NCI-H1694 (cell line): ENCODE measurements at places on chromosomes 5 and 9.

DNA sequence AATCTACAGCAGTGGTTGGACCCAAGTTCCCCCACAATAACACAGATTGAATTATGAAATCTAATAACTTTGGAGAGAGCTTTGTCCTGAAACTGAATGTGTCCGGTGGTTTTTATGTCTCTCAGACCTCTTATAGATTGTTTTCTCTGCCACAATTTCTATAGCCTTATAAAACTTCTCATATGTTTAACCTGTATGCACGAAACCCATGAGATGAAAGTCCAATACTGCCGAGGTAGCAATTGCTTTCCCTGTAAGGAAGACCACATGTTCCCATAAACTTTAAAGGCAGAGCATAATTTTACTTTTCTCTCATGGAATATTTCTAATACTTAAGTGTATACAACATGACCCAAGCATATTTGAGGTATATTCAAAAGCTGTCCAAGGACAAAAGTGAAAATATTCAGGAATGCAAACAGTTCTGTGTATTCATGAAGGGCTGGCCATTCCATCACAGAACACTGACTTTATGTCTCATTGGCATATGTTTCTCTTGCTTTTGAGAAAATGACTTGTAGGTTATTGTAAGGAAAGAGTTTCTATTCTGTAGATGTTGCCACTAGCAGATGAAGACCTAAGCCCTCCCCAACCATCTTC, 94.4 kb upstream of the TLE4 start:
- no peak for DNase-seq

DNA sequence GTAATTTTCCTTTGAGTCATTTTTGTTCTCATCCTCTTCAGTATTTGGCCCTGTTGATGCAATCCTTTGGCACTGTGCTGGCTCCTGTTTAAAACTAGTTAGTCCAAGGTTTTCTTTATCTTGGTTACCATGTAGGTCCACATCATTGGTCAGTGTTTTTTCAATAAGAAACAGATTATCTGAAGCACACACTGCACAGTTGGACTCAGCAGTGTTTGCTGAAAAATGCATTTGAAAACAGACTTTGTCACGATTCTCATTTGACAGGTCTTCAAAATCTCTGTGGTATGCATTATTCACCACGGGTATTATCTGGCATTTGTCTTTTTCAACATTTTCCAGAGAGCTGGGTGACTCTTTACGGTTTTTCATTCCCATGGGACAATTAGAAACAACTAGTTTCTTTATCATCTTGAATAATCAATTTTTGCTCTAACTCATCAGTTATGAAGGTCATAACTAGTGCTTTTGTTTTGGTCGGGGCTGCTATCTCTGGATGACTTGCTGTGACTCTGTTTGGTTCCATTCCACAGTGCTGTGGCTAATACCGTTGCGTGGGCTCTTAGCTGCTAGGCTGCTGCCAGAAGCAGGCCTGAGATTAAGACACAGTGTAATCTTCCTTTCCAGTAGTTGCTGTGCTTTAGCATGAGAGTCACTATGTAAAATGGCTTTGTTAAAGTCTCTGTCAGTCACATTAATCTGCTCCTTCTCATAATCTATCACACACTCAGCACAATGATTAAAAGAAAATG, 36.2 kb downstream of the NUDT12 start:
- no peak for DNase-seq

- no peak for DNase-seq
These were observed 87.6 kb upstream of the ARAP3 start for GRCh38 chr5:141769671-141770070.

DNA sequence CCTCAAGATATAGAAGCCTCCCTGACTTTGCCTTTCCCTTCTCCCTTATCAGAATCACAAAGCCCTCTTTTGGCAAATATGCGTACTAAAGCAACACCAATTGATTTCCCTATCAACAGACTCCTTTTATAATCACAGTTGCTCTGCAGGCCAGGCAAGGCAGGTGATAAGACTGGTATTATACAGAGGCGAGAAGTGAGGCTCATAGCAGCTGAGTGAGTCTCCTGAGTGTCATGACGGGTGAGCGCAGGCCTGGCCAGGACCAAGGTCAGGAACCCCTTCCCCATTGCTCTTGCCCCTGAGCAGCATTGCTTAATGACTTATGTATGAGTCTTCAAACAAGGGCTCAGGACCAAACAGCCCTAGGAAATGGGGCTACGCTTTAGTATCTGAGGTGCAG, 70.8 kb downstream of the FBXO38 start:
- no peak for DNase-seq

DNA sequence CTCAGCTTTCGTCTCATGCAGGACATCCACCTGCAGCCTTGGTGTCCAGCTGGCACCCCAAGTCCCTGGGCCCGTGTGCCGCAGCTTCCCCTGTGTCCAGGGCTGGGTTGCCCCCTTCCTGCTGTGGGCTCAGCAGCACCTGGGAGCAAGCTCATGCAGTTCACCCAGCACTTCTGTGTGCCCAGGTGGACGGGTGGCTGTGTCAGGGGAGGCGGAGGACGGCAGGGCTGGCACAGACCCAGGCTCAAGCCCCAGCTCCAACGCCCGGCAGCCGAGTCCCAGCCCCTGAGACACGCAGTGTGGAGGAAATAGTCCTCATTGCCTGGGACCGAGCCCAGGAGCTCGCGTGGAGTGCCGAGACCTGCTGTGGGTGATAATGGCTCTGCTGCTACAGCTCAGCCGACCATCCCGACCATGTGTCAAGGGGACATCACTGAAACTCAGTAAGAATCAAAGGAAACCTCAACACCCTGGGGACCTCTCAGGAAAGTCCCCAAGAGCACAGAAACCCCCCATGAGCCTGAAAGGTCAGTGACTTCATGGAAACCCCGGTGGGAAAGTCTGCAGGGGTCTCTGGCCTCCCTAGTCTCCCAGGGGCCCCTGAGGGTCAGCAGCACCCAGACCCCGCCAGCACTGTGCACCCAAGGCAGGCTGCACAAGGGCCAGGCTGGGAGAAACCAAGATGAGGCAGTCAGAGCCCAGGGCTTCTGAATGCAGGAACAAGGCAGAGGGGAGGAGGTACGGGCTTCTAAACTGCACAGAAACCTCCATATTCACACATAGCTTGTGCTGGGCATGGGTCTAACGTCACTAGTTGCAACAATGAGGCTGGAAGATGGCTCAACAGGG, 38.8 kb downstream of the LPCAT1 start:
- DNase-seq, result no peak

DNA sequence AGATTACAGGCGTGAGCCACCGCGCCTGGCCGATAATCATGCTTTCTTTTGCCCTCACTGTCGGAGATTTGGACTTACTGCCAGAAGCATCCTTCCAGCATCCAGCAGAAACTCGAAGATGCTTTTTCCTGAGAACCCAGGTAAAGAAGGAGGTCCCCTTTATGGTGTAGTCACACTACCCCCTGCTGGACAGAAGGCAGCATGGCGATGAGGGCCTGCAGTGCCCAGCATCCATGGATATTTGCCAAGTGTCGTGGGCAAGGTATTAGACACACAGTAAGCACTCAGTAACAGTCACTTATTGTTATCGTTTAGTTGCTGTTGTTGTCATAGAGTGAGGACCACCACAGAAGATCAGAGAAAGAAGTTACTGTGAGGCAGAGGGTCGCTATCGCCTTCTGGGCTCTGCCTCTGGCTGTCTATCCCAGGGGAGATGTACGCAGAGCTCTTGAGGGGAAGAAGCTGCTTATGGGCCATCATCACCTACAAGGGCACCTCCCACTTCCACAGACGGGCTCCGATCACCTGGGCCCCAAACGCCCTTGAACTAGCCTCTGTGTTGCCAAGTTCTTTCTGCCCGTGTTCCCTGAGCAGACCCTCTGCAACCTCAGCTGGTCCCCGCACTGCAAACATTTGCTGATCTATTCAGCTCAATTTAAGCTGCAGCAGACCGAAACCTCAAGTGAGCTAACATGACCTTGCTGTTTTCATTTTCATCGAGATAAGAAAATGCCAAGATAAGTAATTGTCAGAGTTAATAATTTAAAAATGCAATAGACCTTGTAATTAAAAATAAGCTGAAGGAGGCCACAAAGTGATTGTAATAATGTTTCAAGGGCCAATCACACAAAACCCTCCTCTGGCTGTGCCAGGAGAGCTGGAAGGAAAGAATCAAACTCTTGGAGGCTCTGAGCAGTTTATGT, 23.9 kb downstream of the C5orf15 start:
- peak; percentile 17 for DNase-seq

DNA sequence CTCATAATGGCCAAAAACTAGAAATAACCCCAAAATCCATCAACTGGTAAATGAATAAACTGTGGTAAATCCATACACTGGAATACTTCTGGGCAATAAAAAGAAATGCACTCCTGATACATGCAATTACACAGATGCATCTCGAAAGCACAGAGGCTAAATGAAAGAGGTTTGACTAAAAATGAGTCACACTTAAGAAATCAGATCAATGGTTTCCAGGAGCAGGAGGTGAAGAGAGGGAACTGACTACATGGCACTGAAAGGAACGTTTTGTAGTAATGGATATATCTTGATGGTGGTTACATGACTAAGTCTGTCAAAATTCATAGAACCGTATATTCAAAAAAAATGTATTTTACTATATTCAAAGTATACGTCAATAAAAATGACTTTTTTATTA, 42.4 kb downstream of the STRBP start:
- no peak for DNase-seq

DNA sequence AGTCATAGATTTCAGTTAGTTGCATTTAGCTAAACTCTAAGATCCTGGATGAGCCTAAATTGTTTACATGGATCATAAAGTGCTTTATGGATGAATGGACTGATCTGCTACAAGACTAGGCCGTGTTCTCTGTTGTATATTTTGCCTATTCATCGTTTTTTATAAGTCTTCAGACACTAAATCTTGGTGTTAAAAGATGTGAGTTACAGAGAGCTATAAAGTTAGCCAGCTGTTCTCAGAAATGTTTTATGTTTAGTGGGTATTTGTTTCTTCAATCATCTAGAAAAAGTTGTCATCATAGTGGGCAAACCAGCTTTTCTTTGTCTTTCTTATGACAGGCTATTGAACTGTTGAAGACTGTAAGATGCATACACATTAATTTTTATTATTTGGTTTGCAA, 585.8 kb upstream of the SEMA6A start:
- DNase-seq, result no peak

GRCh38 chr5:67165526-67166459, 30.8 kb downstream of the CD180 start:
- no peak for DNase-seq

GRCh38 chr9:134591573-134591981, 50.0 kb upstream of the COL5A1 start:
- DNase-seq, result no peak

DNA sequence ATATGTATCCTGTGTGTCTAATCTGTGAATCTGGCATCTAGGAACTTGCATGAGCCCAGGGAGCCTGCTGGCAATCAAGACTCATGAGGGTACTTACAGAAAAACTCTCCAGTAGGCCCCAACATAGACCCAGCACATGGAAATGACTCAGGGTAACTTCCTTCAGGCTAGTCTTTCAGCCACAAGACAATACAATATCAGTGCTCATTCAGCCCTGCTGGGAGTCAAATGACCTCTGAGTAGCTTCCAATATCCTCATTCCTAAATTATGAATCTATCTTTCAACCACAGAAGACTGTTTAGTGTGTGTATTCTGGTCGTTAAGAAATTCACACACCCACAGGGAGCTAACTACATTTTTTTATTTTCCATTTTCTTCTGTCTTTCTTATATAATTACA, 1273.0 kb downstream of the EFNA5 start:
- no peak for DNase-seq

GRCh38 chr9:121686930-121687541, 35.6 kb downstream of the DAB2IP start:
- DNase-seq, result peak; percentile 56
